Fibroblast of skin of right biceps (primary cell): ENCODE measurements at places on chromosomes 4 and X.

- DNase-seq, result no peak
Observed at GRCh38 chr4:87055311-87055710, 120.5 kb downstream of the AFF1 start.

- peak; percentile 40 for DNase-seq
Observed at GRCh38 chr4:25915353-25915705, 1.3 kb downstream of the SMIM20 start.

GRCh38 chr4:25767877-25768725 is 94.7 kb downstream of the SEL1L3 start:
- DNase-seq, result peak; percentile 66

GRCh38 chr4:100742045-100742444 is 224.2 kb upstream of the EMCN start:
- DNase-seq, result peak; percentile 42

DNA sequence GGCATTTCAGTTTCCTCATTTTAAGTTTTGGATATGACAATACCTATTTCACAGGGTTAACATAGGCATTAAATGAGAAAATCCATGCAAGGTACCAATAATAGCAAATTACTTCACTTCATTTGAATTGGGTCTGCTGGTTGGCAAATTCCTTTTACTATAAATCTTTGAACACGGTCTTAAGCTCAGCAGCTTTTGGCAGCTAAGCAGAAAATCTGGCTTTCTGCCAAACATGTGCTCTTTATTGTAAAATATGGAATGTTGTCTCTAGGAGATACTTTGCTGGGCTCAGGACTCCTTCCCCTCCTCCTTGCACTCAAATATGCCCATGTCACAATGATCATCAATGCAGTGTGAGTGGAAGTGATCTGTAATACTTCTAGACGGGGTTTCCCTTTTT is 16.8 kb upstream of the DMP1 start:
- DNase-seq, result peak; percentile 48

GRCh38 chr4:20326977-20327376 is 75.3 kb downstream of the SLIT2 start:
- peak; percentile 58 for DNase-seq

DNA sequence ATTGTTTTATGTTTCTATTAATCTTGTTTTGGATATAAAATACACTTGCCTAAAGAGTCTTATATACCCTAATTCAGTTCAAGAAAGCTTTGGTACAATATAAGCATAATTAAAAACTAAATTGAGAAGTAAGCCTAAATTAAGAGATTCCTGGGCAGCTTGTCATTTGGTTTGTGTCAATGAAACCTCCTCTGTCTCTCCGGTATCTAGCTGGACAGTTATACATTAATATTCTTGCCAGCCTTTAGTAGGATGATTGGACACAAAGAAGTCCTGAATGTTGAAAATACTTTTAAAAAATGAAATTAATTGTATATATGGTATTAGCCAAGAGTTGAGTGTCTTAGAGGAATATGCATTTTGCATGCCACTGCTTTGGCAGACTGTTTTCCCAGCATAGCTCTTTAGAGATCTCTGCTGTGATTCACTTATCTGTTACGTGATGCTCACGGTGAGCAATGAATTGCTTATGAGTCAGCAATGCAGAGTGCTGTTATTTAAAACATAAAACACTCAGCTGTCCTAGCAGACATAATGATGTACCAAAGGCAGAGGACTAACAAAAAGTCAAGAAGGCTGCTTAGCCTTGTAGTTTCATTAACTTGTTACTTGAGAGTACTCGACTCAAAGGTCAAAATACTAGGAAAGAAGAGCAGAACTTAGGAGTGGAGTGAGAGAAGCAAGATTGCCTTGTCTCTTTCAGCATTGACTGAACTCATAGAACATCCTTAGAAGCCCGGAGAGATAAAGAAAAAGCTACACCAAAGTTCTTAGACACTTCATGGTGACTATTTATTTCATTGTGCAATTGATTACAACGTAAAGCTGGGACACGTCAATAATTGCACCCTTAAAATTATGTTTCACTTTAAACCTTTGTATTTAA is 1296.1 kb upstream of the PCDH7 start:
- peak; percentile 90 for DNase-seq

GRCh38 chr4:154617820-154618317 is 5.4 kb upstream of the FGG start:
- no peak for DNase-seq

DNA sequence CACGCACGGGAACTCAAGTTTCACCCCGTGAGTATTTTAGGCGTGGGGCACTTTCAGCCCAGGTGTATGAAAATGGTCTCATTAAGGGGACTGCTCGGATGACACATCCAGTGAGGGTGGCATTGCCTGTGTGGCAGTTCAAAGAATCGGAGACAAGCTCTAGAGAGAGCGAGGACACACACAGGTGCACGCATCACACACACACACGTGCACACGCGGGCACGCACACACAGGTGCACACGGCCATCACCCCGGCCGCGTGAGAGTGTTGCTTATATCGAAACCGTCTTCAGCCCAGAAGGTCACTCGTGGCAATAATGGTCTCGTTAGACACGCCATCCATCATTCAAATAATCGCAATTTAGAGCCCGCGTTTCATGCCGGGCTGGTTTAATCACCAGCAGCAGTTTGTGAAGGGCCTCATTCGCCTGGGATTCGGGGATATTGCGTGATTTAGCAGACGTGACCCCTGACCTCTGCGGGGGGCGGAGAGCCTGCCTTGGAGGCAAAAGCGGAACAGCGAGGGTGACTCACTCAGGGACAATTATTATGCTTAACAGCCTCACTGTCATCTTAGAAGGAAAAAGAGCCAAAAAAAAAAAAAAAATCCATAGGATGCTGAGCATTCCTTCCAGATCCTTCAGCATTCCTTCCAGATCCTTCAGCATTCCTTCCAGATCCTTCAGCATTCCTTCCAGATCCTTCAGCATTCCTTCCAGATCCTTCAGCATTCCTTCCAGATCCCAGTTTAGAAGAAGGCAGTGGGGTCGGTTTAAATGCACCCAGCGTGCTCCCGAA is 89.4 kb upstream of the PPP2R3B start:
- peak; percentile 92 for DNase-seq

DNA sequence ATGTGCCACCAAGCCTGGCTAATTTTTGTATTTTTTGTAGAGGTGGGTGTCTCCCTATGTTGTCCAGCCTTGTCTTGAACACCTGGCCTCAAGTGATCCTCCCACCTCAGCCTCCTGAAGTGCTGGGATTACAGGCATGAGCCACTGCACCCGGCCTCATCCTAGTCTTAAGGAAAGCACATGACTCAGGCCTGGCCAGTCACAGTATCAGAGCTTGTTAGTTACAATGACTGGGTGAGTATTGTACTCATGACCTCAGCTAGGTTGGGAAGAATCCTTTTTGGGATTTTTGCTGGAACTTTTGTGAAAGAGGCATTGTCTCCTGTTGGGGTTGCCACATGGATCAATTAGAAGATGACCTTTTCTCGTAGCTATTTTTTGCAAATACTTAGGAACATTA is 292.8 kb downstream of the RAPGEF2 start:
- peak; percentile 29 for DNase-seq

- DNase-seq, result peak; percentile 62
Observed at GRCh38 chr4:133982533-133983224, 218.9 kb downstream of the PABPC4L start.

DNA sequence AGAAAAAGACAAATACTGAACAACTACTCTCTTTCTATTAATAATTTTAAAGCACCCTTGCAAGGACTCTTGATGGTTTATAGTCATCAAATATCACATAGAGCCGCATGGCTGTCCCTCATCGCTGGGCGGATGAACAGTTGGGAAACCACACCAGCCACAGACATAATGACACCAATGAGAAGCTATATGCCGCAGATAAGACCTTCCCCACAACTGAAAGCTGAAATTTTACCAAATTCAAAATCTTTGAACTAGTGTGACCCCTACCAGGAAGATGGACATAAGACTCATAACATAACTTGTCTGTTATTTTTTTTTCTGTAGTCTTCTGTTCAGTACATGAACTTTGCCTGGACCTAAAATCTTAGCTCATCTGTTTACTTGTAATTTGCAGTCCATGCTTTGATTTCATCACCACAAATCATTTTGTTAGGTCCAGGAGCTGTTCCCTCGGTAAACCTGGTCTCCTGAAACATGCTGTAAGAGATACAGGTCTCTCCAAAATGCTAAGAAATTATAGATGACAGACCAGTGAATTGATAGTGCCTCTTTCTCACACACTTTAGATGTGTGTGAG is 157.3 kb upstream of the RAPGEF2 start:
- no peak for DNase-seq

- peak; percentile 14 for DNase-seq
Observed at GRCh38 chr4:154416190-154416547, 75.4 kb downstream of the DCHS2 start.

- DNase-seq, result no peak
Observed at GRCh38 chrX:151100799-151101198, 75.6 kb upstream of the GPR50 start.

DNA sequence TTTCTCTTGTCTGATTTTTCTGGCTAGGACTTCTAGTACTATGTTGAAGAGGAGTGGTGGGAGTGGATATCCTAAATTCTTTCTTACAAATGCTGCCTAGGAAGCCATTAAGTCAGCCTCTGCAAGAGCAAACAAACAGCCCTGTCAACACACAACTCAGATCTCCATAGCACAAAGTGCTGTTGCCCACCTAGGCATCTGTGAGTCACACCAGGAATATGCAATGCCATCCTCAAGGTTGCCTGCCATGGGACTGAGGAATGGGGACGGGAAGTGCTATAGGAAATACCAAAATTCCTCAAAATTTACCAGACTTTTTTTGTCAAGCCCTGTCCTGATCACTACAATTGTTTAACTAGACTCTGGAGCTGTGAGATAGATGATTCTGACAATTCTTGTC is 466.9 kb downstream of the FSTL5 start:
- DNase-seq, result peak; percentile 4

- peak; percentile 99 for DNase-seq
Observed at GRCh38 chr4:165327211-165328100, at the start of gene MSMO1. Gene MSMO1 (plus strand): TSS chr4:165327669. CDS start chr4:165333371, 5,702 bp downstream.

- DNase-seq, result peak; percentile 48
Observed at GRCh38 chr4:22434895-22435294, 81.0 kb downstream of the ADGRA3 start.

GRCh38 chr4:142777045-142777743 is 68.9 kb downstream of the INPP4B start:
- no peak for DNase-seq

DNA sequence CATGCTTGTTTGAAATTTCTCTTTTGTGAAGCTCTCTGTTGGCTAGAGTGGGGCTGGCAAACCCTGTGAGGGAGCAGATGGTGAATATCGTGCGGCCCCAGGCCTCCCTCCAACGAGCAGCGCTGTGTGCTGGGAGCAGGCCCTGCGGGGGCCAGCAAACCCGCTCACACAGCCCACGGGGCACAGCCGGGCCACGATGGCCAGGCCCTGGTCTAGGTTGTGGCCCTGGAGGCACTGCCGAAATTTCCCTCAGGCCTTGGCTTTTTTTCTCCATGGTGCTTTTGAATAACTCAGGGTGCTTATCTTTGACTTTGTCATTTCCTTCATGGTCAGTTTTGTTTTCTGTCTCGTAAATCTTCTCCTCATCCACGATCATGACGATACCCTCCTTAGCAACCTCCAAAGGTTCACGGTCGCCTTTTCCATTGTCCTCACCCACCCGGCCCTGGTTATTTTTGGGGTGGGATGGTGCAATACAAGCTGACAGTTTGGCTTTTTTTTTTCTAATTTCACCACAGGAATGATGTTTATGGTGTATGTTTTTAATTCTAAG is 20.7 kb downstream of the PCGF3 start:
- DNase-seq, result peak; percentile 43

GRCh38 chrX:106950381-106950780 is 30.2 kb downstream of the CLDN2 start:
- no peak for DNase-seq

- no peak for DNase-seq
Observed at GRCh38 chr4:7227008-7227407, 34.7 kb downstream of the SORCS2 start.

DNA sequence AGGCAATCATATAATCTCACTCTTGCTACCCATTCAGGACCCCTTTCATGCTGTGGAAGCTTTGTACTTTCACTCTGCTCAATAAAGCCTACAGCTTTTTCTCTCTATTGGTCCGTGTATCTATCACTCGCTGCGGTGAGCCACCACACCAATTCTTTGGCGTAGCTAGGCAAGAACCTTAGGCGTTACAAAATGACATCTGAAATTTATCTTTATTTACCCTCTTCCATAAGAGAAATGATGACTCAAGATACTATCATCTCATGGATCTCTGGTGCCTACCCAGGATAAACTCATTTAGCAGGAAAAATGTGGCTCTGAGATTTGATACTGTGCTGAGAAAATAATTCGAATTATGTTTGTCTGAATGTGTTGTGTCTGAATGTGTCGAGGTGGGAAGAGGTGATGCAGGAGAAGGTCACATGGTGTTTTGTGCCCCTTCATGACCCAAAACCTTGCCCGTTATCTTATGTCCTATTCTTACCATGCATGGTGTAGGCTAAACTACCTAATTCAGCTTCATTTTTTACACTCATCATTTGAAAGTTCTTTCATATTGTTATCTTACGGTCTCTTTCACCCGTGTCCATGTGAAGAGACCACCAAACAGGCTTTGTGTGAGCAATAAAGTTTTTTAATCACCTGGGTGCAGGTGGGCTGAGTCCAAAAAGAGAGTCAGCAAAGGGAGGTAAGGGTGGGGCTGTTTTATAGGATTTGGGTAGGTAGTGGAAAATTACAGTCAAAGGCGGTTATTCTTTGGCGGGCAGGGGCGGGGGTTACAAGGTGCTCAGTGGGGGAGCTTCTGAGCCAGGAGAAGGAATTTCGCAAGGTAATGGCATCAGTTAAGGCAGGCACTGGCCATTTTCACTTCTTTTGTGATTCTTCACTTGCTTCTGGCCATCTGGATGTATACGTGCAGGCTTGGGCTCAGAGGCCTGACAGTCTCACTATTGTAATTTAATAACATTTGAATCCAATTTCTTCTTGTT is 41.6 kb upstream of the GIMD1 start:
- peak; percentile 14 for DNase-seq

GRCh38 chr4:165461159-165461821 is 82.5 kb downstream of the CPE start:
- DNase-seq, result peak; percentile 94

GRCh38 chr4:53508446-53508845 is 82.8 kb downstream of the LNX1 start:
- DNase-seq, result peak; percentile 88

- peak; percentile 92 for DNase-seq
Observed at GRCh38 chrX:154373340-154374306, 811 bp downstream of the FLNA start.
